Tibial nerve (tissue), 4 donors: ENCODE measurements at places on chromosomes 3 and 15. TPM values are rescaled to one million over a fixed set of nuclear protein-coding genes. Genes with fewer than 3 reads are reported as not detected.

GRCh38 chr3:177729956-177730681, 532.8 kb upstream of the TBL1XR1 start:
- DNase-seq = peak; percentile 51

GRCh38 chr15:31236184-31237042, 90.2 kb upstream of the KLF13 start:
- peak; percentile 29 for DNase-seq

DNA sequence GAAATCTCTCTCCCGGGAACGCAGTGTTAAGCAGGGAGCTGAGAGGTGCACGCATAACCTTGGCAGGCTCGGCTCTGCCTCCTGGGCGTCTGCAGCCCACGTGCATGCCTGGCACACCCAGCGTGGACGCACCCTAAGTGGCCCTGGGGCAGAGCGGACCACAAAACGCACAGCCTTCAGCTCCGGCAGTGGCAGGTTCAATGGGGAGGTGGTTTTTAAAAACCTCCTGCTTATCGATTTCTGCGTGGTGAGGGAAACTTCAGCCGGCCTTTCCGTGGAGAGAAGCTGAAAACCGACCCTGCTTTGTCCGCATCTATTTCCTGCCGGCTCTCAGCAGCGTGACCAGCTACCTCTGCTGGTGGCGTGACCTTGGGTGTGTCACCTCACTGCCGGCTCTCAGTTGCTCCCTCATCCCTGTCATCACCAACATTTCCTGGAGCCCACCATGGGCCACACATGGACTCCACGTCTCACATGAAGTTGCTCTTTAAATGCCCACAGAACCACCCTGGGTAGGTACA, 134.8 kb upstream of the MEF2A start:
- DNase-seq = no peak

DNA sequence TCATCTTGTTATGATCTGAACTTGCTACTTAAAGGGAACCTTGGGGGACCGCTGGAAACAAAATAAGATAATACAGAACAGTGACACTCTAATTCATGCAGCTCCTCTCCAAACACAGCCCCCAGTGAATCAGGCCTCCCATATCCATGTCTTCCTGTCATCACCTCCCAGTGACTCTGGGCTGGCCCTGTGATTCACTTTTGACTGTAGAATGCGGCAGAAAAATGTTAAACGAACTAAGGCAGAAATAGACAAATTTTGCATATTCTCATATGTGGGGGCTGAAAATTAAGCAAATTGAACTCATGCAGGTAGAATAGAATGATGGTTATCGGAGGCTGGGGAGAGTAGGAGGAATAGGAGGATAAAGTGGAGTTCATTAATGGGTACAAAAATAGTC, 20.2 kb upstream of the GADL1 start:
- no peak for DNase-seq

- no peak for DNase-seq
Measured at GRCh38 chr15:89633585-89633984, 21.7 kb downstream of the KIF7 start.

DNA sequence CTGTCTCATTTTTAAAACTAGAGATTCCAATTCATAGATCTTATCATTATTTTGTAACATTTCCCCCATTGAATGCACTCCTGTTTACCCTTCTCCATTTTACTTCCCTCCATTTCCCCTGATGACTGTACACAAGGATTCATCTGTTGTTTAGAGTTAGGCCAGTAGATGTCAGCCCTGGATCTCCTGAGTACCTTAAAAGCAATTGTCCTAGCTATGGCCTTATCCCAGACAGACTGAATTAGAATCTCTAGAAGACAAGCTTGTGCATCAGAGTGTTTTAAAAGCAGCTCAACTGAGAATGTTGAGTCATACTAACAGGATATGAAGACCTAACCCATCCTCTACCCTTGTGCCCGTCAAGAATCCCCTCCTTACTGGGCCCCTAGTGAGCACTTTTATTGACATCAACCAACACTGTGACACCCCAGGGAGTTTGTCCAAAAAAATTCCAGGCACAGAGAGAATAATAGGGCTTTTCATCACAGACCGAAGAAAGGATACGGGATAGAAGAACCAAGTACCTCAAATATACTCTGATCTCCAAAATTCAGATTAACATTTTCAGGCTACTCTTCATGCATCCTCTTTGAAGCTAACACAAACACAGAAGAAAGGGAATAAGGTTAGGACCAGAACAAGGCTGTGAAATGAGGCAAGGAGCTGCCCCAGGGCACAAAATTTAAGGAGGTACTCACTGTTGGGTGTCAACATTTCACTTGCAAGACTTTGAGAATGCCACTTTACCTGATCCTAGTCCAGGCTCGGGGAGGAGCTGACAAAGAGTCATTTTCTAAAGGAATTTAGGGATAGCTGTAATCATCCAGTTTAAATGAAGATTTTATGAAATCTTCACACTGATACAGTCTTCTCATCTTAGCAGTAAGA, 17.1 kb downstream of the ZBED2 start:
- no peak for DNase-seq

The CEP70 gene
- total RNA-seq = 21.1 TPM

- no peak for DNase-seq
Measured at GRCh38 chr3:191961529-191961928, 500.6 kb downstream of the PYDC2 start.

The CCR9 gene
- total RNA-seq = not detected

- DNase-seq = no peak
Measured at GRCh38 chr15:38846346-38846745, 281.7 kb upstream of the RASGRP1 start.

The MESP1 gene
- 3.9 TPM for total RNA-seq

The ATOSA gene
- 98.8 TPM for total RNA-seq

DNA sequence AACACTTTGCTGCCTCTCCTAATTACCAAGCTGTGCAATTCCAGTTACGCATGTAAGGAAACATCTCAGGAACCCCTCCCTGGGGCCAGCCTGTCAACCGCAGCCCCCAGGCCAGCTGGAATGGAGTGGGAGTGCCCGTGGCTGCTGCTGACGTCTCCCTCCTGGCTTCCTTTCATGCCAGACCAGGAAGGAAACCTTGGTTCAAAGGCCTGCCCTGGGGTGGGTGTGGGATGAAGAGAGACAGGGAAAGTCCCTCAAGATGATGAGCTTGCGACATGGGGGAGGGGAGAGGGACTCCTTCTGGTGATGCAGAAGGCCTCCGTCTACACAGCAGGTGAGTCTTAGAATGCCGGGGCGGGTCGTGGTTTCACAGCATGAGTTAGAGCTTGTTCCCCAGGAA, 11.4 kb upstream of the CYP11A1 start:
- no peak for DNase-seq

The IGSF10 gene
- 0.44 TPM for total RNA-seq

DNA sequence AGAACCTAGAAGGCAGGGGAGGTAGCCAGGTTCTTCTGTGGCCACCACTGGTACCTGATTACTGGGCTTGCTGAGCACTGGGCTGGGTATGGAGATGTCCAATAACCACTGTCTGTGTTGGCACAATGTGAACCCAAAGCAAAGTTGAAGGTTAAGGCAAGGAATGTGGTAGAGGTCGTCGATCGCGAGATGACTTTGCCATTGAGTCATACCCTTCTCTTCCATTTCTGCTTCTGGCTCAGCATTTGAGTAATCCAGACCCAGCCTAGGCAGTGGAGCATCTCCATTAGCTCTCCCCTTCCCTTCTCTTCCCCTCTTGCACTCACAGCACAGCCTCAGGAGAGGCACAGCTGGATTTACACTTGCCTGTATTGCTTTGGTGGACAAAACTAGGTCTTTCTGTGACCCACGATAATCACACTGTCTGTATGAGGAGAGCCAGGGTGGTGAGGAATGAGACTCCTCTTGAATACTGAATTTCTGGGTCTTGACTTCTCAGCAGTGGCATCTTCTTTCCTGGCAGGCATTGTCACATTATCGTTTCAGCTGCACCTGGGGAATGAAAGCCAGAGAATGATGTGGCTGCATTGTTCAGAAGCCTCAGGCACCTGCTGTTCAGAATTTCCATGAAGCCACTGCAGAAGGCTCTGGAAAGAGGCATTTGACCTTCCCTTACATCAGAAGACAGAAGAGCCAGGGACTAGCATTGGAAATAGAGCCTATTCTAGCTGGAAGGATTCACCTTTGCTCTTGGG, 272.6 kb downstream of the PDCD6IP start:
- DNase-seq = no peak

The ANKUB1 gene
- 1.4 TPM for total RNA-seq

GRCh38 chr3:195711813-195712534, 8.8 kb upstream of the MUC20 start:
- DNase-seq = no peak

DNA sequence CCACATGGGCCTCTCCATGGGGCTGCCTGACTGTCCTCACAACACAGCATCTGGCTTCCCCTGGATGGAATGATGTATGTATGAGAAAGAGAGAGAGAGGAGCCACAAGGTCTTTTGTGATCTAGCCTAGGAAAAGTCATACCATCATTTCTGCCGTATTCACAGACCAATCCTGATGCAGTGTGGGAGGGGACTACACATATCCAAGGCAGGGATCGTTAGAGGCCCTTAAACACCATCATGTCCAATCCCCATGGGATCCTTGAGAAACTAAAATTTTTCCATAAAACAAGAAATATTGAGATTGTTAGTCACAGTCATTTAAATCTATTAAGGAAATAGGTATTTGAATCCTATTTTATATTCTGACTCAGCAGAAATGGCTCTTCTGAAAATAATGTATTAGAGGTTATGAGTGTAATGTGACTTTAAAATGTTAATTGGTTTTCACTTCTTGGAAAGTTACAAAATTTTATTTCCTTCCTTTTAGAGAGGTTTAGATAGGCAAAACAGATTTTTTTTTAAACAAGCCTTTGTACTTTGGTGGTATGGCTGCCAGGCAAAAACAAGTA, 65.1 kb upstream of the TSC22D2 start:
- DNase-seq = no peak

DNA sequence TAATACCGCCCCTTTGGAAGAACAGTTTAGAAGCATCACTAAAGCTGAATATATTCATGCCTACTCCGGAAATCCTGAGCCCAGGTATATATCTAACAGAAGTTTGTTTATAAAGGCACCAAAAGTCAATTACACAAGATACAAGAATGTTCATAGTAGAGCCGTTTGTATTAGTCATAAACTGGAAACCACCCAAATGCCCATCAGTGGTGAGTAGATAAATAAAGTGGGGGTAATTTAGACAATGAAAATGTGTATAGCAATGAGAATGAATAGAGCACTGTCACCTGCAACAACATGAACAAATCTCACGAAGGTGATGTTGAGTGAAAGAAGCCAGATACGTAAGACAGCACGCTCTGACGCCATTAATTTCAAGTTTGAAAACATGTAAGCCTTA, 68.3 kb upstream of the GLCE start:
- DNase-seq = no peak

DNA sequence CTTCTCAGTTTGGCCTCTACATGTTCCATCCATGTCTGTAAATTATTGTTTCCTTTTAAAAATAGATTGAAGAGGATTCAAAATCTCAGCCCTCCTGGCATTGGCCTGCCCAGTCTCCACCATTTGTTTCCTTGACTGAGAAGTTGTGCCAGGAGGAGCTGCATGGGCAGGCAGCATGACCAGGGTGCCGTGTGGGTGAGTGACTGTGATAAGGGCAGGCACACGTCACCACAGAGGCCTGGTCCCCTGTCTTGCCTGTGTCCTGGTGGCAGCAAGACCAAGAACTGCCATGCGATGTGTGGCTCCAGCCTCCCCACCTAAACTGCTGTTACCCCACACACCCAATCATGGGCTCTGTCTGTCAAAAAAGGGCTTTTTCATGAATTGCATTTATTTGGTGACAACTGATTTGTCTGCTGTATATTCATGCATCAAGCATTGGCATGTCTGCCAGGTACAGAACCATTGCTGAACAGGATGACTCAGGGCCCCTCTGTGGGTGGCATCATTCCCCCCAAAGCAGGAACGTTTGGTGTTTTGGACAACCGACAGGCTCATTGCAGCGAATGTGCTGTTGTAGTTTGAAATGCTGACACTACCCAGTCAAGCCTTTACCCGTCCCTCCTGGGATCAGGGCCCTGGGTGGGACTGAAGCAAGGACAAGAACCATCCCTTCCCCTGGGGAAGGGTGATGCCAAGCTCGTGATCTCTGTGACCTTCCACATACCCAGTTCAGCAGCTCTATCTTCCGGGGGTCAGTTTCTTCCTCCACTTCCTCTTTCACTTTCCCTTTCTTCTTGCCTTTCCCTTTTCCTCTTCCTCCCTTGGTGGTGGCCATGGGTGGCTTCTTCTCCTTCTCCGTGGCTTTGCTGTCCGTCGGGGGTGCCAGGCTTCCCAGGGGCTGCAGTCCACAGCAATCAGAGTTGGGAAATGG, 51.6 kb downstream of the TRPM1 start:
- no peak for DNase-seq

DNA sequence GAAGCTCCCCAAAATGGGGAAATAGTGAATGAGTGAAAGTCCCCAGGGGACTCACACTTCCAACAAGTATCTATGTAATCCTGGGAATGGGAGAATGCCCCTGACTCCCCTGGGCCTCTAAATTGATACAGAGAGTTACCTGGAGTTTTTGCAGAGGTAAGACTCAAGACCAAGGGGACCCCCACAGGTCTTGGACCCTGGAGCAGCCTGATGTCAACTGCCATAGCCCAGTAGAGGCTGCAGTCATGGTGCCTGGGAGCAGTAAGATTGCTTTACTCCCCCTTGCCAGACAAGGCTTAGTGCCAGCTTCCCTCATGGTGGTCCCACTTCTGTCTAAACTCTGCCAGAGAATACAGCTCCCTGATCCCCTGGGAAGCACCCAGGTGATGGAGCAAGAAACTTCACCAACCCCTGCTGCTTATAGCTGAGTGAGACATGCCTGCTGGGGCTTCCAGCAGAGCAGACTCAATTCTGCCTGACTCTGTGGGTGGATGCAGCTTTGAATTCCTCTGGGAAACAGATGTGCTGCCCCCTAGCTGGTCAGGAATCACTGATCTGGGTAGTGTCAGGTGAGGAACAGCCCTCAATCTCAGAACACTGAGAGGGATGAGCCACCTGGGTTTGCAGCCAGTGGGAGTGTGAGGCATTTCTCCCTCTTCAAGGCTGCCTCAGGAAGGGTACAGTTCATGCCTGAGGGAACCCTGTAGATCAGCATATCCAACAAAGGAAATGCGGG, 485.9 kb downstream of the NSUN3 start:
- no peak for DNase-seq

- DNase-seq = no peak
Measured at GRCh38 chr3:67048715-67049074, 50.6 kb downstream of the KBTBD8 start.

DNA sequence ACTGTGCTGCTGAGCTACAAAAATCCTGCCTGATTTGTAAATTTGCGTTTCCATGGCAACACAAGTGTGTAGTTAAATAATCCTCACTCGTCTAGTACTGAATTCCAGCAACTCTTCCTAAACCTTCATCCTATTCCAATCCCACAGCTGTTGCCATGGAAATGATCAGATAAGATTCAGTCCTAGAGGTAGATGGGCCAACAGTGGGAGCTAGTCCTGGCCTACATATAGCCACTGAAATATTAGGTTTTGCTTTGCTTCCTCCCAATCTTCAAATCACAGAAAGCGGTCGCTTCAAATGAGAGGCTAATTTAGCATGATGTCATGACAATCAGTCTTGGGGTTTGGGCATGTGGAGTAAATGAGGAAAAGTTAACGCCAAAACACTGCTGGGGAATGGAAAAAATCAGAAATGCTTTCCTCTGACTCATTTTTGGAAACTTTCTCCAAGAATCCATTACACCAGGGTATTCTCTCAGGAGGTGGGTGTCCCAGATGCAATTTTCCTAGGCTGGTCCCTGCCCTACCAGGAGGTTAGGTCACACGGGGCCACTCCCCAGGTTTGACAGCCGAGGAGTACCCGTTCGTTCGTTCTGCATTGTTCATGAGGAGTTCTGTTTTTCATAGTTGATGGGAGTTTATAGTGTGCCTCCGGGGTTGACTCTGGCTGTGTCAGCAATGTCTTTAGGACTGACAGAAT, 159.2 kb upstream of the SLCO3A1 start:
- DNase-seq = peak; percentile 45

The DUOX1 gene
- 3.7 TPM for total RNA-seq

The CYP8B1 gene
- total RNA-seq = not detected
